NAMALWA (cell line): ENCODE measurements at places on chromosomes 13 and 19.
A peak's percentile ranks its signal among the peaks of the same experiment; 100 is the strongest.

GRCh38 chr19:1811942-1812425, at the start of gene ATP8B3:
ATP8B3 (minus strand) TSS chr19:1812276; CDS start chr19:1811736, 540 bp downstream.
- DNase-seq = peak; percentile 77

- no peak for DNase-seq
Observed at GRCh38 chr13:79287939-79288795, 117.9 kb downstream of the RBM26 start.

DNA sequence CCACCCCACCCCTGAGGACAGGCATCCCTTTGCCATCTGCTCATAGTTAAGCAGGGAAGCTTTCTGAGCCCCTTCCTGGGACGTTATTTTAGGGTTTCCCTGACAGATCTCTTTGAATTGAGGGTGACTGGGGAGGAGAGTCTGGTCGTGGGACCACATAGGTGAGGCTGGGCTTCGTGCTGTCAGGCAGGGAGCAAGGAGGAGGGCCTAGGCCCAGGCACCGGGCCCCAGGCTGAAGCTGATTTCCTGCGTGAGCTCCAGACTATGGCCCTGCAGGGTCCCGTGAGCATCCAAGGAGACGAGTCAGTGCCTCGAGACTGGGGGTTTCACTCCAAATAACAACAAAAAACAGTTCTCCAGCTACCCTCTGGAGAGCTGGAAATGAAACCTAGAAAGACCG, 60.4 kb downstream of the MYO9B start:
- no peak for DNase-seq

- DNase-seq = no peak
Observed at GRCh38 chr19:28009696-28010095, 1203.3 kb downstream of the UQCRFS1 start.

- no peak for DNase-seq
Observed at GRCh38 chr13:60009300-60010253, 154.2 kb downstream of the DIAPH3 start.

- DNase-seq = no peak
Observed at GRCh38 chr13:22482496-22483000, 698.2 kb upstream of the SGCG start.
